CD4-positive, alpha-beta T cell (primary cell): ENCODE measurements at places on chromosomes 5 and 9.

DNA sequence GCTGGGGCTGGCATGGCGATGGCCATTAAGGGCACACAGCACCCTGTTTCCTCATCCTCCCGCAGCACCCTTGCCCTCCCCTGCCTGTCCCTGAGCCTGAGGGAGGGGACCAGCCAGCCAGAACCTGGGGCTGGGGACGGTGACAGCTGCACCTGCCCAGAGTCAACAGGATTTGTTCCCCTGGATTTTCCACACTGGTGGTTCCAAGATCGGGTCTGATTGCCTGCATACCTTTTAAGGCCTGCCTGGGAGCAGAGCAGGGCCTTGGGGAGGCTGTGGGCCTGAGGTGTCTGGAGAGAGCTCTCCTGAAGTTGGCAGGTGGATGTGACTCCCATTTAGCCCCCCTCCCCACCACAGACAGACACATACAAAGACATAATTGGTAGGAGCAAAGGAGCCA, 61.0 kb upstream of the C5orf58 start:
- no peak for DNase-seq
- no peaks in the 10 kb centered on the region for H3K4me1 ChIP-seq
- no peak overlapping the region for H3K27ac ChIP-seq
- no peaks in the 10 kb centered on the region for H3K27me3 ChIP-seq

DNA sequence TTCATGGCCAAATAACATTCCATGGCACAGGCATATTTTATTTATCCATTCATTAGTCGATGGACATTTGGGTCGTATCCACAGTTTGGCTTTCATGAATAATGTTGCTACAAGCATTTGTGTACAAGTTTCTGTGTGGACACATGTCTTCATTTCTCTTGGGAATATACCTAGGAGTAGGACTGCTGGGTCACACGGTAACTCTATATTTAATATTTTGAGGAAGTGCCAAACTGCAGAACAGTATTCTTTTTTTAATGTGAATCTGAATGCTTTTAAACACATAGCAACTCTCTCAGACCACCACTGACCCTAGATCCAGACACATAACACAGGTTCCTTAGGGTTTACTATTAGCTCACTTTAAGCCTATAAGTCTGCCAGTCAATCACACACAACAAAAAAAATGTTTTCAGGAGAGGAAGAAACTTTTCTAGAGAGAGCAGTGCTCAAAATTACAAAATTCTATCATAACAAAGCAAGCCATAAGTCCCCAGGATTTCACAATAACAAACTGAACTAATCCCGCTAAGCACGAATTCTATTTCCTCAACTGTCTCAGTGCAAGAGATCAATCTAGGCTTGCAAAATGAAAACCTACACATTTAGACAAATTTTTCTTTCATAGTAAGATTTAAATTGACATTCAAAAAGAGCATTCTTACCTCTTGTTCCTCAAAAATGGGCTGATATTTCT, 41.8 kb upstream of the GABBR2 start:
- no peak overlapping the region for H3K4me3 ChIP-seq
- H3K36me3 ChIP-seq = peaks cover 22% of the 10 kb centered on the region
- no peak overlapping the region for H3K27ac ChIP-seq
- peak; percentile 7 for DNase-seq
- no peaks in the 10 kb centered on the region for H3K4me1 ChIP-seq
- no peaks in the 10 kb centered on the region for H3K27me3 ChIP-seq

GRCh38 chr5:56060276-56061110, 65.7 kb upstream of the IL6ST start:
- DNase-seq = no peak
- no peaks in the 10 kb centered on the region for H3K27me3 ChIP-seq
- H3K4me1 ChIP-seq = peaks cover 62% of the 10 kb centered on the region
- no peak overlapping the region for H3K27ac ChIP-seq
- H3K4me3 ChIP-seq = no peak overlapping the region

- no peak overlapping the region for H3K4me3 ChIP-seq
- no peaks in the 10 kb centered on the region for H3K36me3 ChIP-seq
- no peak for DNase-seq
- no peaks in the 10 kb centered on the region for H3K27me3 ChIP-seq
Measured at GRCh38 chr5:54658010-54658409, 140.5 kb downstream of the SNX18 start.

DNA sequence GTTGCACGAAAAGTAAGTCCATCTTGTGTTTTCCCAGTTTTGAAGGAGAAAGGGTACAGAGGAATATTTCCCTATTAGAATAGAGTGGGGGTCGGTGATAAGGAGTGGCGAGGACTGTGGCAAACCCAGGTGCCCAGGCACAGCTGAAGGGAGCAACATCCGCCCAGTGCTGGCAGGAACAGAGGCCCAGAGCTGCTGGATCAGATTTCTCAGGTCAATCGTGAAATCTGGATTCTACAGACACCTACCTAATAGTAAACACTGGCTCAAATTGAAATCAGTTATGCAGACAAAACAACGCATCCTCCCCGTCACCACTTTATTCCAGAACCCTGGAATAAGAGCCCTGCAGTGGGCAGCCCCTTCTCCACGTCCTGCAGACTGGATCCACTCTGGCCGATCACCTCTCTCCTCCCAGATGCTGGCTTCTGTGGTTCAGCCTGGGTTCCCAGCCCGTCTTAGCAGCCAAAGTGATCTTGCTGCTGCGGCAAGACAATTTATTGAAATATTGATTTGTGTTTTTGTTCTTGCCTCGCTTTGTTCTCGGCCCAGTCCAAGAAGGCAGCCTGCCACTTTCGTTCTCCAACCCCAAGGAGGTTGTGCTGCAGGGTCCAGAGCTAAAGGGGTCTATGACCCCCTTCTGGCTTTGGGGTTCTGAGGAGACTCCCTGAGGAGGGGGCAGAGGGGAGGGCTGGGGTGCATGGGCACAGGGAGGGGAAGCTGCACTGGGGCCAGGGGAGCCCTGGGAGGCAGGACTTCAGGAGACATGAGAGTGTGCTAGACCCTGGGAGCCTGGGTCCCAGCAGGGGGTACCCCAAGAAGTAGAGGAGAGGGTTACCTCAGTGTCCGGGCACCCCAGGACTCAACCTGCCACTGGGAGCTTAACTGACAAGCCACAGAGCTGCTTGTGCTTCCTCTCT, 103.3 kb downstream of the ZNF354C start:
- DNase-seq = no peak
- no peak overlapping the region for H3K27ac ChIP-seq
- peaks cover 5% of the 10 kb centered on the region for H3K27me3 ChIP-seq
- H3K36me3 ChIP-seq = no peaks in the 10 kb centered on the region
- H3K4me1 ChIP-seq = peaks cover 15% of the 10 kb centered on the region

- no peak overlapping the region for H3K27ac ChIP-seq
- no peak overlapping the region for H3K4me3 ChIP-seq
- H3K36me3 ChIP-seq = peaks cover 19% of the 10 kb centered on the region
- no peaks in the 10 kb centered on the region for H3K27me3 ChIP-seq
Measured at GRCh38 chr5:132704875-132705274, 31.1 kb downstream of the IL4 start.

GRCh38 chr9:99307851-99308250, 85.8 kb downstream of the SEC61B start:
- no peaks in the 10 kb centered on the region for H3K27me3 ChIP-seq
- H3K4me1 ChIP-seq = no peaks in the 10 kb centered on the region
- no peak overlapping the region for H3K27ac ChIP-seq
- no peak for DNase-seq
- no peaks in the 10 kb centered on the region for H3K36me3 ChIP-seq

GRCh38 chr9:97985058-97985861, 2.1 kb downstream of the ANP32B start:
- H3K36me3 ChIP-seq = no peaks in the 10 kb centered on the region
- DNase-seq = peak; percentile 22
- H3K4me1 ChIP-seq = peaks cover 59% of the 10 kb centered on the region
- peak overlapping the region; percentile 75 for H3K27ac ChIP-seq
- peak overlapping the region; percentile 57 for H3K4me3 ChIP-seq

DNA sequence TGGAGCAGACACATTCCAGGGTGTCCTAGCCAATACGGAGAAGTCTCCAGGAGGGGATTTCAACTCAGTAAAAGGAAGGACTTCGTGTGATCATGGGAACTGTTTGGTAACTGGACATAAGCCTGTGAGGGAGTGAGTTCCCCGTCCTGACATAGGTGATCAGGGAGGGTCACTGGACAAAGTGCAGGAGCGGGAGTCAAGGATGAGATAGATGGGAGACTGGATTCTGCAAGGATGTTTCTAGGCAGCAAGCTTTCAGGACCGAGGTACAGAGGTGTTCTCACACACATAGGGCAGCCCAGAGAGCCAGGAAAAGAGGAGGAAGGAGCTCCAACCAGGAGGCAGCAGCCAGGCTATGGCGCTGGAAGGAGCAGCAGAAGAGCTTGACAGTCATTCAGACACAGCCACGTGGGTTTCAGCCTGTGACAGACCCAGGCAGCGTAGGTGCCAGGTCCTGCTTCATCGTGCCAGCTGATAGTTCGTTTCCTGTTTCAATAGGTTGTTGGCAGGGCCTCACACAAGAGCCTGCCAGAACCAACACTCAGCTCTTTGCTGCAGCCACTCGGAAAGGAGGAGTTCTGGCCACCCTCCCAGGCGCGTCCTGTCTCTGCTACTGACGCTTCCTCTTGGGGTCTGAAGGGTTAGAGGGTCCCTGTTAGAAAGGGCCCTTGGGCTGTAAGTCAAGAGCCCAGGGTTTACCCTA, 84.1 kb downstream of the AMBP start:
- H3K27me3 ChIP-seq = no peaks in the 10 kb centered on the region
- H3K4me1 ChIP-seq = peaks cover 5% of the 10 kb centered on the region
- DNase-seq = no peak

DNA sequence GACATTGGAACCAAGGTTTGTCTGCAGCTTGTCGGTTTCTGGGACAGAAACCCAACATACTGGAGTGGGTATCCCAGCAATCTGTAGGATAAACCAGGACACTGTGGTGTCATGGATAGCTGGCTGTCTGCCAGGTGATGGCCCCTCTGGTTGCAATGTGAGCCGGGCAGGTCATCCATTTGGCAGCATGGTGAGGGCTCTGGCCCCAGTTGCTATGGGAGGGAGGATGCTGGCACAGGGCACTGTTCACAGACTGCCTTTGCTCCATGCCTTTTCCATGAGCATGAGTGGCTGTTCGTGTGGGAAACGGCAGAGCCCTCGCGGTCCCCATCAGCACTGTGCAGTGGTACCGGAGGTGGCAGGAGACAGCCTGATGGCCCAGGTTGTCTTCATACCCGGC, 6.4 kb downstream of the S1PR3 start:
- H3K27me3 ChIP-seq = peaks cover 41% of the 10 kb centered on the region
- peaks cover 7% of the 10 kb centered on the region for H3K4me1 ChIP-seq
- H3K4me3 ChIP-seq = no peak overlapping the region
- H3K27ac ChIP-seq = no peak overlapping the region

DNA sequence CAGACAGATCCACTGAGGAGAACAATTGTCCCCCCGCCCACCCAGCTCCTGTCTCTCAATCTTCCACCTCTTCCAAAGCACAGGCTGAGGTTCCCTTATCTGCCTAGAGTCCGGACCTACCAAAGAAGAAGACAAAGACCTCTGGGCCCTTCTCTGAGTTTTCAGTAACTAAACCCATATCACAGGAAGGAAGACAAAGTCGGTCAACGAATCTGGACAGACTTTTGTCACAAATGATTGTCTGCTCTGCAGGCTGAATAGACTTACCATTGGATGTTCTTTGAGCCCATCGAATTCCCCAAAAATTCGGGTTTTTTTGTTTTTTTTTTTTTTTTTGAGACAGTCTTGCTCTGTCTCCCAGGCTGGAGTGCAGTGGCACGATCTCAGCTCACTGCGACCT, 58.0 kb downstream of the C9orf50 start:
- H3K4me1 ChIP-seq = peaks cover under 1% of the 10 kb centered on the region
- no peak for DNase-seq
- H3K36me3 ChIP-seq = no peaks in the 10 kb centered on the region
- peaks cover 2% of the 10 kb centered on the region for H3K27me3 ChIP-seq
- no peak overlapping the region for H3K27ac ChIP-seq

- no peak overlapping the region for H3K27ac ChIP-seq
- H3K36me3 ChIP-seq = no peaks in the 10 kb centered on the region
Measured at GRCh38 chr5:159545156-159545555, 214.9 kb upstream of the IL12B start.

- no peaks in the 10 kb centered on the region for H3K4me1 ChIP-seq
- DNase-seq = no peak
- H3K4me3 ChIP-seq = no peak overlapping the region
- H3K27me3 ChIP-seq = no peaks in the 10 kb centered on the region
Measured at GRCh38 chr5:107500347-107500746, 170.4 kb downstream of the EFNA5 start.

DNA sequence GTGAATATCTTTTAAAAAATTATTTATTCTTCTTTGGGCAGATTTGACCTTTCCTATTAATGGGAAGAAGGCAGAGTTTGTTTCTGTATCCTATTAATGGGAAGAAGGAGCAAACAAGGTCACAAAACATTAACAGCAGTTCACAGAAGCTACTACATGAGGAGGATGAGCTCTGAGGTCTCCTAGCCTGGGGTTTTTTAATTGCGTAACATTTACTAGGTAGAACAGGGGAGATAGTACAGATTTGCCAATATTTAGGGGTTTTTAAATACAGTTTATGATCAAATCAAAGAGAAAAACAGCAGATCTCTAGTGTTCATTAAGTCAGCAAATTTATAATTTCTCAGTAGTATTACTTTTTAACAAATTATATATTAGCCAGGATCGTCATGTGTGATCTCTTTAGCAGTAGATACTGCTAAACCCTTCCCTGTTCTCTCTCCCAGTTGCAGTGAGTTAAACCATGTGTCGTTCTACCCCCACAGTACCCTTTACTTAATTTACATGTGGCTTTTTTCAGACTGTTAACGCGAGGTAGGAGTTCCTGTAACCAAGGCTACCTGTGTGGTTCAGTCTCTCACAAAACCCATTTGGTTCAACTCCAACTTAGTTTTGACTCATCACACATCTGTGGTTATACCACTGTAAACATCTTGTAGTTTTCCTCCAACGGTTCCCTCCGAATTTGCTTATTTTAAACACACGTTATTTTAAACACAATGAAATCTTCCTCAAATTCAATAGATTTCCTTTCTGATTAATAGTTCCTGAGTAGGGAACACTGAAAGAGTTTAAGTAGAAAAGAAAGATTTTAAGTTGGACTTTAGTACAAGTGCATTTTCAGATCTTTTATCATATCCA, 13.3 kb downstream of the SLC25A46 start:
- H3K4me3 ChIP-seq = no peak overlapping the region
- H3K36me3 ChIP-seq = peaks cover 31% of the 10 kb centered on the region
- no peaks in the 10 kb centered on the region for H3K27me3 ChIP-seq
- H3K4me1 ChIP-seq = peaks cover 4% of the 10 kb centered on the region

DNA sequence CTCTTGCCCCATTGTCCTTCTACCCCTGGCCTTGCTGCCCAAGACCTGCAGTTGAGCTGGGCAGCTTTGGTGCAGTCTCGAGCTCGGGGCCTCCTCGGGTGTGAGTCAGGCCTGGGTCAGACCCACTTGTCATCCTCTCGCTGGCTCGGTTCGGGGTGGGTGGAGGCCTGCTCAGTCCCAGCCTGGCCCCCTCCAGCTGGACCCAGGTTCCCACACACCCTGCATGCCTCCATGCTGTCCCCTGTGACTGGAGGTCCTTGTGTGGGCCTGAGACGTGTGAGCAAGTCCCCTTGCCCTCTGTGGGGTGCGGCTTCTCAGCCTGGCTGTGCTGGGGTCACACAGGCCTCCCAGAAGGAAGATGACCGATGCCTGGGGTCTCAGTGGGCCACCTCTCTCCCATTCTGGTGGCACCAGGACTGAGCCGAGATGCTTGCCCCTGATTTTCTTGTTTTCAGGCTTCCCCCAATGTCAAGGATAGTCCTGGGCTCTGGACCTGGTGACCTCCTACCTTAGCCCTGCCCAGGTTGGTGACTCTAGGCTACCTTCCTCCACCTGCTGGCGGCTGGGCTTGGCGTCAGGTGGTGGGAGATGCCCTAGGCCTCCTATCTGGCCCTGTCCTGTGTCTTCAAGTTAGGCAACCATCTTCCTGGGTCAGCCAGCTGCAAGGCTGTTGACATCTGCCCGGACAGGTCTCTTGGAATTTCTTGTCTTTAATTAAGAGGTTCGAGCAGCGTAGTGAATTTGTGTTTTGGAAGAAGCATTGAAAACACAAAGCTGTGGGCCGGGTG, 15.1 kb downstream of the WNK2 start:
- no peaks in the 10 kb centered on the region for H3K27me3 ChIP-seq
- no peak for DNase-seq
- no peaks in the 10 kb centered on the region for H3K36me3 ChIP-seq
